ENCODE measurements at places on chromosomes 1 and 21.

GRCh38 chr21:20856926-20857325 lies 141.3 kb upstream of the NCAM2 start:
- DNase-seq = no peak

DNA sequence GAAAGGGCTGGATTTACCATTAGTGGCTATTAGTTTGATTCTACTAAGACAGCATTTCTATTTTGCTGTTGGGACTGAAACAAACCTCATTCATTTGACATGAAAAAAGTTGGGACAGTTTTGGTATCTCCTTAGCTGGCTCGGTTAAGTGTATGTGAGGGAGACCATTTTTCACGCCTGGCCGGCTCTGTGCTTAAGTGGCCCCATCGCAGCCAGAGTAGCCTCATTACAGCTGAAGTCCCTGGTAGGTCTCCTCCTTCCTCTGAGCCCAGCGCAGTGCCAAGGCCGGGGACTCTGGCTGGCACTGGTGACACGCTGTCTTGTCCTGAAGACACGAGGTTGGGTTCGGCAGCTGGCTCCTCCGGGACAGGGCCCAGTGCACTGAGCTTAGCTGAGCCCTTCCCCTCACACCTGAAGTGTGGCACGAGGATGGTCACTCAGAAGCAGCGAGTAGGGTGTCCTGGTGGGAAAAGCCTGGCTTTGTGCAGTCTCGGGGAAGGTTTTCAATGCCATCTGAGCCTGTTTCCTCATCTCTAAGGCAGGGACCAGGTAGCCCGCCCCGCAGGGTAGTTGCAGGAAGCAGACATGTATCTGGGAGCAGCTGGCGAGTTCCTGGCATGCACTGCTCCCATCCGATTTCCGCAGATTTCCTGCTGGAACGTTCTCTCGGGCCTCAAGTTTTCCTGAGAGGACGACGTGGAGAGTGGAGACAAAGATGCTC lies 196.5 kb downstream of the DYRK1A start:
- no peak for DNase-seq

GRCh38 chr1:244302876-244303609 lies 148.7 kb downstream of the ADSS2 start:
- no peak for DNase-seq

- no peak for DNase-seq
These were observed 12.6 kb downstream of the KIAA0040 start for GRCh38 chr1:175179837-175180590.

DNA sequence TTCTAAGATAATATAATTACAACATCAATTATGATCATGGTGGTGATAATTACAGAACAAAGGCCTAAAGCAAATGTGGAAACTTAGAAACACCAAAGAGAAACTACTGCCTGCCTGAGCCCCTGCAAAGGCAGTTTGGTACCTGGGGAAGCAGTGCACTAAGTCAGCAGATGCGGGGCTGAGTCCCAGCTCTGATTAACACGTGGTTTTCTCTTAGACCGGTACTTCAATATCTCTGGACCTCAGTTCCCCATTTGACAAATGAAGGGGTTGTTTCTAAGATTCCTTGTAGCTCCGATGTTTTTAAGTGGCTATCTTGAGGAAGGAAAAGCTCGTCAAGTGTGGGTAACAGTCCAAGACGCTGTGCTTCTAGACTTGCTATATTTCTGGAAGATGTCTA lies 16.7 kb upstream of the PLEKHA6 start:
- DNase-seq = no peak

GRCh38 chr1:18123467-18123992 lies 15.9 kb downstream of the IGSF21 start:
- no peak for DNase-seq

DNA sequence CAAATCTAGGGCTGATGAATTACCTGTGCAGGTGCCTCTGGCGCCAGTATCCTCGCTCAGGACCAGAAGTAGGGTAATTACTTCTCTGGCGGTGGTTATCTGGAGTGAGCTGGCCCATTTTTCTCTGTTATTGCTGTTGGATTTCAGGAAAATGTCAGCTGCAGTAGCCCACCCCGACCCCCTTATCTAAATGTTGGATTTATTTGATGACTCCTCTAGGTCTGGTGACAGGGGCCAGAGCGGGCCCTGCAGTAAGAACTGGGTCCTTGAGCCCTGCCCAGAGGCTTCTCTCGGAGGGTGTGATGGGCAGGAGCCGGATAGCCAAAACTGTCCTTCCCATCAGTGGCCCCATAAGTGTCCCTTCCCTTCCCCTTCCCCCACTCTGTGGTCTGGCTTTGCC lies 384.3 kb downstream of the PTPRU start:
- no peak for DNase-seq

DNA sequence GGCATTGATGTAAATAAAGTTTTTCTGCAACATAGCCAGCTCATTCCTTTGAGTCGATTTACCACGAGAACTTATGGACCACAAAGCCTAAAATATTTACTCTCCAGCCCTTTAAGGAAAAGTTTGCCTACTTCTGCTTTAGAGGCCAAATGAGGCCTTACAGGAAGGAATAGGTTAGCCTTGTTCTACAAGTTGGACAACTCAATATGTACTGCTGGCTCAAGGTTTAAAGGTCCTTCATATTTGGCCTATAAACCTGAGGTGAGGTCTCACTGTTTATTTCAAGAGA lies 144.5 kb upstream of the DNAH14 start:
- no peak for DNase-seq

DNA sequence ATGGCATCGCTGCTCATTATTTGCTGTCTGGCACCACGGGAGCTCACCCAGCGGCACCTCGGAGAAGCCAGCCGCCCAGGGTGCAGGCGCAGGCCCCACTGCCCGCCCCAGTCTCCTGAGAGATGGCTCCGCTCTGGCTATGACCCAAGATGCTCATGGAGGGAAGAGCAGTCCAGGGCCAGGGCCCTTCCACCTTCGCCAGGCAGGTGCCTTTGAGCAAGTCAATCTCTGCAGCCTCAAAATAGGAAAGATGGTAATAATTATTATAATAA lies 437.3 kb downstream of the KIF26B start:
- DNase-seq = no peak

DNA sequence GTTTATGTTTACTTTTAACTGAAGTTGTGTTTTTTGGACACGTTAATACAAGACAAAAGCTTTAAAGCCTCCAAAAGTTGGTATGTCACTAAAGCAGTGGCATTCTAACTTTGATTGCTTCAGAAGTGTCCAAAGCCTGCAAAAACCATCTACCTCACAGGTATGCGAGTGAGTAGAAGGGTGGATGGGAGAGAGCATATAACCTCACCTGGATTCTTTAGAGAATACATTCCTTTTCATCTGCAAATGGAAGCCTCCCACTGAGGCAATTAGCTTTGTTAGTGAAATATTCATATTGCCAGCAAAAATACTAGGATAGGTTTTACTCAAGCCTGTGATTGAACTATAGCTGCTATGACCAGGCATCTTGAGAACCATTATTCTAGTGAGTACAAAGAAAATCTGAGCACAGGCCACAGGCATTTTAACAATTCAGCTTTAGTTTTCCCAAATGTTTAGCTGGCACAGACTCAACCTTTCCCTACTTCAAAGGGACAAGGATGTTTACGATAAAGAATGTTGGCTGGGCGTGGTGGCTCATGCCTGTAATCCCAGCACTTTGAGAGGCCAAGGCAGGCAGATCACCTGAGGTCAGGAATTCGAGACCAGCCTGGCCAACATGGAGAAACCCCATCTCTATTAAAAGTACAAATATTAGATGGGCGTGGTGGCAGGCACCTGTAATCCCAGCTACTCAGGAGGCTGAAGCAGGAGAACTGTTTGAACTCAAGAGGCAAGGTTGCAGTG lies 39.7 kb downstream of the MAP3K21 start:
- DNase-seq = peak; percentile 42

DNA sequence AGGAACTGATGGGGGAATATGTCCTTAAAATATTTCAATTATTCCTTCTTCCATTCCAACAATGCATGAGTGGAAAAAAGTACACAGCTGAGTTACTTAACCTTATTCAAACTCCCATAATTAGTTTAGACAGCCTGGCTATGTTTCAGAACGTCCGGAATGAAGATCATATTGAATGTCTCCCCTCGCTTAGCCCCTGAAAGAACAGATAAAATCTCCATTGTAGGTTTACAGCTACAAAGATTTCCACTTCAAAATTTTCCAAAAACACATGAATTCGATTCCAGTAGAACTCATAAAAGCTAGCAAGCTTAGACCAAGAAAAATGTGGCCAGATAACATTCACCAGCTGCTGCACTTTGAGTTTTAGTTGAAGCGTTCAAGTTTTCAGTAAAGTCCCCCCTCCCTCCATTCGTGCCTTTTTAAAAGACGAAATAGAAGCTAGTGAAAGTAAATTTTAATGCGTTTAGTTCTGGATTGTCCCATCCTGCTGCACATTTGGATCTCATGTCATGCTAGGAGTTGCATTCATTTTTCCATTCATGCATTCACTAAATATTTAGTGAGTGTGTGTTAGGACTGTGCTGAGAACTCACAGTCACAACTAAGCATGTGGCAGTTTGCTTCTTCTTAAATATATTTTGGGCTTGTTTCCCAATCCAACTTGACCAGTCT lies 29.4 kb upstream of the SSX2IP start:
- DNase-seq = peak; percentile 6

DNA sequence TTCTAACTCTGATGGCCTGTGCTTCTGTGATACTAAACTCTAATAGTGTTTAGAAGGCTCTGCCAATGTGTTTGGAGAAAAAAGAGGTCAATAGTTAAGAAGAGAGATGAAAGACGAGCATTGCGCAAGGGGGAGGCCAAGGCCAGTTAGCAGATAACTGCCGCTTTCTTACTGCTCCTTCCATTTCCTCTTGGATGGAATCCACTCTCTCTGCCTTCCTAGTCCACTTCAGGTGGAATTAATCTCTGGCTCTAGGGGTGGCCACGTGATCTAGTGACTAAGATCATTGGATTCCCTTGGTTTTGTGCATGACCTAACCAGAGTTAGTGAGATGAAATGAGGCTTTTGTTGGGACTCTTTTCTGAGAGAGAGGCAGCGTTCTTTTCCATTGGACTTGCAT lies 148.3 kb downstream of the ACTL8 start:
- DNase-seq = no peak

DNA sequence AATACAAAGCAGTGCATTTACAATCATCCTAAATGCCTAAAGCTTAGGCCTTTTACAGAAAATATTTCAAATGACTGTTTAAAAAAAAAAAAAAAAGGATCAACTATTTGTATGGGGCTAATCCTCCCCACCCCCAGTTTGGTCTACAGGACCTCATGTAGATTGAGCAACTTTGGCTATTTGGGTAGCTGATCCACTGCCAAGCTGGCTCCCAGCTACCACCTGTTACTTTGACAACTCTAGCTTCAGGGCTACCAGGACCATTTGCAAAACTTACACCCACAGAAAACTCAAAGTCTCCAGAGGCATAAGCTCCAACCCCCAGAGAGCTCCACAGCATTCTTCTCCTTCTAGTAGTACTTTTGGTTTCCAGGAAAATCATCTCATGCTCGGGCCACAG lies 29.4 kb downstream of the JAK1 start:
- DNase-seq = no peak

DNA sequence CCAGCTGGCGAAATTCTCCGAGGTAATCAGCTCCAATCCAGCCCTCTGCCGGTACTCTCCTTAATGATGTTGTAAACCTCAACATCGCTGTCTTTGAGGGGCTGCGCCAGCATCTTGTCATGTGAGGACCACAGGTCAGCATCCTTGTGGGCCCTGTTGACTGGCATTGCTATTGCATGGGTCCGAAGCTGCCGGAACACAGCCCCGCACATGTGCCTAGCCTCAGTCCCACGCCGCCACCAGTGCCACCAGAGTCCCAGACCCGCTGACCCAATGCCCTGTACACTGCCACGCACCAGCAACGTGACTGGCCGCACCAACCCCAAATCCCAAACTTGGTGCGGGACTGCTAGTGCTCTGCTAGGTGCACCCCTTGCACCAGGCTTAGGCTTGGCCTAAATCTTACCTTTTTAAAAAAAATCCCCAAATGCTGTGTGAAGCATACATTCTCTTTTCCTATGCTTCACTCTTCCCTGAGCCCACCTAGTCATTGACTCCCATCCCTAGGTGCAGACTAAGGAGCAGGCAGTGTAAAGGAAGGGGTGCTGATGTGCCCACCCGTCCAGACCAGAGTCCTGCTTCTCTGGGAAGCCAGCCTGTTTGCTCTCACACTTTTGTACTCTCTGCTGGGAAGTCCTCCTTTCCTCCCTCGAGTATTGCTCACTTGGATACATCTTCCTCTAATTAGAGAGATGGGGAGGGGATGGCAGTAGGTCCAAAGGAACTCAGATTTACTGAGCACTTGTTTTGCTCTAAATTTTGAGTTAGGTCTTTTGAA lies 81.9 kb upstream of the ARTN start:
- DNase-seq = no peak
